ENCODE measurements at places on chromosomes 5 and 9.

DNA sequence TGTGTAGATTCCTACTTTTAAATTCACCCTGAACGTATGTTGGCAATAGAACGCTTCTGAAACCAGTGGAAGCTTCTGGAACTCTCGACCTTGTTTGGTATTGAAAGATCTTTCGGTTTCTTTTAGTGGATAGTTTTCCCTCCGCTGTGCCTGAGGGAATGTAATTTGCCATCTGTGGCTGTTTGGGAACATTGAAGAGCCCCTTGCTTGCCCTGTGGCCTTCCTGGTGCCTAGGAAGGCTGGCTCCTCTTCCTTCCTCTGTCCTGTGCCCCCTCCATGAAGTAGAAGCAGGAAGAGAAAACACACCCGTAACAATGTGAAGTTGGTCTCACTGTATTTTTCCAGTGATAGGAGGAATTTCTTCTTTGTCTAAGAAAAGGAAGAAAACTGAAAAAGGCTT lies 274.3 kb downstream of the AOPEP start:
- DNase-seq = no peak

DNA sequence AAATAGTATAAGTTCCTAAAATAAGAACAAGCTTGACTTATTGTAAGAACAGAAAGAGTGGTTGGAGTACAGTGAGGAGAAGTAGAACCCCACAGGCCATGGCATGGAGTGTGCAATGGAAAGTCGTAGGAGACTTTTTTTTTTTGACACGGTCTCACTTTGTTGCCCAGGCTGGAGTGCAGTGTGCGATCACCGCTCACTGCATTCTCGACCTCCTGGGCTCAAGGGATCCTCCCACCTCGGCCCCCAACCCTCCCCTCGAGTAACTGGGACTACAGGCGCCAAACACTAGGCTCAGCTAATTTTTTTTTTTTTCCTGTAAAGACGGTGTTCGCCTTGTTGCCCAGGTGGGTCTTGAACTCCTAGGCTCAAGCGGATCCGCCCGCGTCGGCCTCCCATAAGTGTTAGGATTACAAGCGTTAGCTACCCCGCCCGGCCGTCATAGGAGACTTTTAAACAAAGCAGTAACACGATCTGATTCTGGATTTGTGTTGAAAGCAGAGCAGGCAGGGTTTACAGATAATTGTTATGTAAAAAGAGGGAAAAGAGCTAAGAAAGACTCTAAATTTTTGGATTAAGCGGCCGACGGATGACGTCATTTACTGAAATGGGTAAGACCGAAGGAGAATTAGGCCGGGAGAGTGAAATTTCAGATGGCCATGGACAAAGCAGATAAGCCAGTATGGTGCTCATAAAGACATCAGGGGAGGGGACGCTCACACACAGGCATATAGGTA lies 752 bp downstream of the TSTD2 start:
- peak; percentile 64 for DNase-seq

- no peak for DNase-seq
Observed at GRCh38 chr9:88319936-88320747, 68.1 kb upstream of the SPIN1 start.

- no peak for DNase-seq
Observed at GRCh38 chr9:108466304-108466703, 389.5 kb downstream of the ACTL7B start.

- DNase-seq = no peak
Observed at GRCh38 chr5:122413722-122414121, 101.7 kb downstream of the SNCAIP start.

DNA sequence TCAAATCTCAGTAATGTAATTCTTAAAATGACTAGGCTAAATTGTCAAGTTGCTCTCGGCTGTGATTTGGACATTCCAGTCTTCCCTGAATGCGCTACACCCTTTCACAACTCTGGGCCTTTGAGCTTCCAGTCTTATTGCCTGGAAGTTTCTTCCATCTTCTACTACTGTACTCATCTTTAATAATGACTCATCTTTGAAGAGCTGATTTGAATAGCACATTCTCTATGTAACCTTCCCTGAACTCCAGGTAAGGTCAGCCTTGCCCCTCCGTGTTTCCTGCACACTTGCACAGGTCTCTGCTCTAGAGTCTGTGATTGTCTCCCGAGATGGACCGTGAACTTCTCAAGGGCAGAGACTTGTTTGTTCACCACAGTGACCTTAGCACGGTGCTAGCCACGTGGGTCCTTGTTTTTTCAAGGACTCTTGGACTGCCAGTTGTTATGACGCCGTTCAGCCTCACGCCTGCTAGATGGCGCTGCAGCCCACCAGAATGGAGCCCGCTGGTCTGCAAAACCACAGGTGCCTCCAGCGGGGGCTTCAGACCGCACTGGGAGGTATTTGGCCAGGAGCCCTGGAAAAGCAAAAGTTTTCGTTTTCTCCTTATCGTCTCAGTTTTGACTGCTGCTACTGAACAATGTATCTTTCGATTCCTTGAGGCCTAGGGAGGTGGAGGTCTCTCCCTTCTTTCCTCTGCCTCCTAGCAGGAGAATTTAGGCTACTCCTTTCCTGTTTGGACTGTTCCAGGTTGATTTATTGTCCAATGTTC lies 44.4 kb downstream of the SEC61B start:
- DNase-seq = peak; percentile 88

DNA sequence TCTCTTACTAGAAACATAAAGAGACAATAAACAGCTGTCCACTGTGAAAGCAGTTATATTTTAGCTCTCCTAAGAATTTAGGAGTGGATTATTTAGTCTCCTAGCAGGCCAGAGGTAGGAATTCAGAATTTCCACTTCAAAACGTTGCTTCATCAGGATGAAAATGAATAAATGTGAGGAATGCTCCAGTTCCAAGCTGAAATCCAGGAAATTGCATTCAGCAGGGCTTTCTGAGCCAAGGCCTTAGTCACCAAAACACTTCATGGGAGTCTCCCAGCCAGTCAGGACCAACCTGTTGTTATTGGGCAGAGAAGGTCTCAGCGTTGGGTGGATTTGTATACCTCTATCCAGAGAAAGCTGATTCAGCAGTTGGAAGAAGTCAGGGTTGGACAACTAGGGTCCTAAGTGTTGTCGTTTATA lies 1040.3 kb downstream of the TLE1 start:
- DNase-seq = no peak

- no peak for DNase-seq
Observed at GRCh38 chr5:68557162-68557936, 341.8 kb downstream of the PIK3R1 start.

- no peak for DNase-seq
Observed at GRCh38 chr9:114140850-114141249, 14.5 kb upstream of the COL27A1 start.

DNA sequence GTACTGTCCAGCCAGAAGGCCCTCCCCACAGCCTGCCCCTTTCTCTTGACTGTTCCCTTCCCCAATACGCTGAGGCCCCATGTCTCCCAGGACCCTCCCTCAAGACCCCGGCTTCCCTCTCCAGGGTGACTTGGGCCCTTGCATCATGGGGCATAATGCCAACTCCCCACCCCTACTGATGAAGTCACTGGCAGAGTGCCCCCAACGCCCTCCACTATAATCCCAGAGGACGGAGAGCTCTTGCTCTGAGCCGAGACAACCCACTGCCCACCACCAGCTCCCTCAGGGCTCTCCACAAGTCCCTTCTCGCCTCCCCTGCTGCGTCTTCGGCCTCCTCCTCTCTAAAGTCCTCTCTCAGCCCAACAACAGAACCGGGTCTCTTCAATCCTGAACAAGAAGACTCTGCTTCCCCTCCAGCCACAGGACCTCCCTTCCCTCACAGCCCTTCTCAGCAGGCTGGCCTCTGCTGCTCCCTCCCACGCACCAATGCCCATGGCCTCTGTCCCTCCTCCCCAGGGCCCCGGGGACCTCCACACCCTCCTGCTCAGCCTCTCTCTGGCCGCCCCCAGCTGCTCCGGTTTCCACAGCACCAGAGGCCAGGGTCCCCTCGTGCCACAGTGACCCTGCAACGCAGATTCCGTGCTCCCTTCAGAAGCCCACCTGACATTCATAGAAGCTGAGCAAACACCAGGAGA lies 47.6 kb downstream of the ADAMTS2 start:
- DNase-seq = no peak

- DNase-seq = no peak
Observed at GRCh38 chr9:137679695-137680305, 61.0 kb downstream of the EHMT1 start.

Measured in activated CD8-positive, alpha-beta memory T cell treated with anti-CD3 and anti-CD28 coated beads for 24 hours (primary cell).